ENCODE measurements at places on chromosomes 1 and 21.

- DNase-seq: no peak
These were observed 29.8 kb downstream of the C1orf116 start for GRCh38 chr1:207002724-207003146.

- no peak for DNase-seq
These were observed 154.3 kb upstream of the ZNF648 start for GRCh38 chr1:182215764-182216163.

DNA sequence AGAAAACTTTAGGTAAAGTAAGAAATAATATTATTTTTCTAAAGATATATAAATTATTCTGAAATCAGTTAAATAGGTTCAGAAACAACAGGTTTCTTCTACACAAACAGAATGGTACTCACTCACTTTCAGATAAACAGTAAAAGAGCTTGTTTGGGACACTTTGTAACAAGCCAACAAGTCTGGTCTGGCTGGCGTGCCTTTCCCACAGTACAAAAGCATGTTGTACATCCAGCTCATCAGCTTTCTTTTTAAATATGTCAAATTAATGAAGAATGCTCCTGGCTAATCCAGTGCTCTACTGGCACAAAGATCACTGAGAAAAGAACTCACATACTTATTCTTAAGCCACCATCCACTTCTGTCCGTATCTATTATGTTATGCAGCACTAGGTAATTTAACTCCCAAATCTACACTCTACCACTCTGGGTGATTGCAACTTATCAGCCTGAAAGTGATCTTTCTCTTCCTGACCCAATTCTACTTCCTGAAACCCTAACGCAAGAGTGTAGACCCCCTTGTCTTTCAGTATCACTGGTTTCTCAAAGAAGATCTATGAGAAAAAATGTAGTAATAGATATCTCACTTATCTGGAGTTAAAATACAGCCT is 32.6 kb downstream of the TRIT1 start:
- no peak for DNase-seq

DNA sequence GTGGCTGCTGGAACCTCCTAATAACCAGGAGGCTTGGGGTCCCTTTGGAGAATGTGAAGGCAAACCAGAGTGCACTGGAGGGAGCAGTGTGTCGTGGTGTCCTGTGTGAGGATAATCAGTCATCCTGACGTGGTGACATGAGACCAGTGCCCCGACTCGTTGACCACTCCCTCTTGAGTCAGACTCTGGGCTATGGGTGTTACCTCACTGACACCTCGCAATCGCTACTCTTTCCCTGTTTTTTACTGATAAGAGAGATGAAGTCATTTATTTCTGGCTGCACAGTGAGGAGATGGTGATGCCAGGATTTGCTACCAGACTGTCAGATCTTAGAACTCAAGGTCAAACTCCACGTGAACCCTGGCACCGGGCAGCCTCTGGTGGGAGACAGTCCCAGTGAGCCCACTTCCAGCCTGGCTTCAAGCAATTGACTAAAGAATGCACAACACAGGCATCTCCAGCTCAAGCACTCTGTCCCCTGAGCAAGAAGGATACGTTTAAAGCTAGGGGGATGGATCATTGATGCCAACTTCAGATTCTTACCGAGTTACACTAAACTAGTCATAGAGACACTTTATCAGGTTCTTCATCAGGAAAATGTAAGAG is 30.3 kb downstream of the UBASH3A start:
- no peak for DNase-seq

DNA sequence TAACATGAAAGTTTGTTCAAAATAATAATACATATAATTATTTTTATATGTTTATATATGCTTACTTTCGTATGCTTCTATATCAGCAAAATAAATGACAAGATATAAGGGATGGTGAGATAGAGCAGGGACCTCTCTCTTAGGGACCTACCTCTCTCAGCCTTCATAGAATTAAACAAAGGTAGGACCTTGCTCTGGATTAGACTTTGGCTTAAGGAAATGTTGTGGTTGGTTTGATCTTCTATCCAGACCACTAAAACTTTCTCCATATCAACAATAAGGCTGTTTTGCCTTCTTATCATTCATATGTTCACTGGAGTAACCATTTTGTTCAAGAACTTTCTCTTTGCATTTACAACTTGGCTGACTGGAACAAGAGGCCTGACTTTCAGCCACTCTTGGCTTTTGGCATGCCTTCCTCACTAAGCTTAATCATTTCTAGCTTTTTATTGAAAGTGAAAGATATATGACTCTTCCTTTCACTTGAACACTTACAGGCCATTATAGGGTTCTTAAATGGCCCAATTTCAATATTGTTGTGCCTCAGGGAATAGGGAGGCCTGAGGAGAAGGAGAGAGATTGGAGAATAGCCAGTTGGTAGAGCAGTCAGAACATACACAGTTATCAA is 14.4 kb downstream of the FRRS1 start:
- no peak for DNase-seq

DNA sequence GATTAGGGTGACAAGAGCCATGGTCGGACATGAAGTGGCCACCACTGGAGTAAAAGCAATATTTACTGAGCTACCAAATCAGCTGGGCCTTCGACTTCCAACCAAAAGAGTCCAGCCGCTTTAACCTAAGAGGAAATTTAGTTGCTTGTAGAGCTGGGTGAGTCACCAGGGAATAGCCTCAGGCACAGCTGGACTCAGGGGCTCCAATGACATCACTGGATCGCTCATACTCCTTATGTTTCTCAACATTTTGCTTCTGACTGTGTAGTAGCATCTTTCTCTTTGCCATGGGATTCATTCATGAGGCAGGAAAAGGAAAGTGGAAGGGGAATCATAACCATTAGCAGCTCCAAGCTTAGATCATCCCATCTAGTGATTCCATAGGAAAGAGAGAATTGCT is 664.4 kb downstream of the MATN1 start:
- peak; percentile 81 for DNase-seq

DNA sequence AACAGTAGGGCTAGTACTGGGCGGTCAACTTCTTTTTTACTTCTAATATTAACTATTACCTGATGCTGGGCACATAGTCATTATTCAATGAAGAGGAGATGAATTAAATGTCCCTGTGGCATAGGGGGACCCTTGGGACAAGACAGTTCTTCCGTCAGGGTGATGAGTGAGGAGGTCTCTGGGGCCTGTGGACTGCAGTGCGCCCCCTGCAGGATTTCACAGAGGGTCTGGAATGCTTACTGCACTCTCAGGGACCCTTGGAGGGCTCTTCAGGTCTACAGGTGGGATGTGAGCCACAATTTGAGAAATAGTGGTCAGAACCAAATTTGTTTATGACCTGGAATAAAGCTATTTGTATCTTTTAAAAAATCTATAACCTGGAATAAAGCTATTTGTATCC is 149.4 kb downstream of the FAM78B start:
- DNase-seq: no peak

GRCh38 chr1:32858791-32859190 is 11.9 kb downstream of the FNDC5 start:
- no peak for DNase-seq

GRCh38 chr1:1068517-1069055 is 5.5 kb downstream of the RNF223 start:
- DNase-seq: no peak

DNA sequence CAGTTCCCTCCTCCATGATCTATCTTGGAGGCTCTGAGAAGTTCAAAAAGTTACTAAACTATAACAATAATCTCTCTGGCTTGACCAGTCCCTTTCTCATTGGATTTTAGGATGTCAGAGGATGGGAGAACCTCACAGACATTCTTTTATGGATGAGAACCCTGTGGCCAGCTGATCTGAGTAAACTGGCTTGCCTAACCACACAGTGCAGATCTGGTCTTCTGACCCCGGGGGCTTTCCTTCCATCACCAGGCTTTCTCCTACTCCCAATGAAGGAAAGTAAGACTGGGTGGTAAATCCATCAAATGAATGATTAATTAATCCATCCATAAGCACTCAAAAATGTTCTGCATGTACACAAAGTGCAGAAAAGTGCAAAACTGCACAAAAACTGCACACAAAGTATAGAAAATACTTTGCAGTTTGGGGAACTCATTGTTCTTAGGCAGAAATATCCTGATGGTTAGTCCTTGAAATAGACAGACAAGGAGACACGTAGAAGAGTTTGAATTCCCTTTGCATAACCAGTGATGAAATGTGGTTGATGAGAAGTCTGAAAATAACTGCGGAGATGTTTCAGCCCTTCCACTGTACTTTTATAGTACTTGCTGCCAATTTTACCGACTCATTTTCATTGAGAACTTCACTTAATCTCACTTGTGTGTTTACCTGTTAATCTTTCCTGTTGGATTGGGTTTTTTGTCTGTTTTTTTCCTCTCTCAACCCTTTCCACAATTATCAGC is 2.5 kb upstream of the F3 start:
- peak; percentile 62 for DNase-seq

DNA sequence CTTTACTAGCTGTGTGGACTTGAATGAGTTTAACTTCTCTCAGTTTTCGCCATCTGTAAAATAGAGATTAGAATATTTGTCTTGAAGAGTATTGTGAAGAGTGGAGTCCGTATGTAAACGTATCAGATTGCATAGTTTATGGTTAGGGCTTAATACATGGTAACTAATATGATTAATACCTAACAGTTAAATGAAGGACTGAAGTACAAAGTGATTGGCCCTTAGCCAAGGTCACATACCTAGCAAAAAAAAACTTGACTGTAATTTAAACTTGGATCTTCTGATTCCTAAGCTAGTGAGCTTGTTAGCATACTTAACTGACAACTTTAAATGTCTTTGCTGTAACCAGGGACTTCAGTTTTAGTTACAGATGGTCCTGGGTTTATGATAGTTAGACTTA is 1.9 kb downstream of the GIPC2 start:
- no peak for DNase-seq

DNA sequence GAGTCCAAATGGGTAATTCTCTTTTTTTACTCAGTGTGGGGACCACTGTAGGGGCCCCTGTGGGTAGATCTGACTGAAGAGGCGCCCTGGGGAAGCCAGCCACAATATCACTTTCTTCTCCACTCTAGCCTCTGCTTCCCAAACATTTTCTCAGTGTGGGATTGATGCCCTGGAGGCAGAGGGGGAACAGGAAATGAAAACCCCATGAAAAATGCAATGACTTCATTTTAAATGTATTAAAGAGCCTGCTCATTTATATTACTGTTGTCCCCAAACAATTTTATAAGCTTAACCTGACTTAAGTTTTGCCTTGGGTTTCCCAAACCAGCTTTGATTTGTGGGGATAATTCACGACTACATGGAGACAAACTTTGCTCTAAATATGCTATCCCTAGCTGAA is 181.9 kb downstream of the C1orf94 start:
- DNase-seq: peak; percentile 34

- DNase-seq: peak; percentile 26
These were observed 8.1 kb upstream of the LMX1A start for GRCh38 chr1:165364568-165365133.

- peak; percentile 47 for DNase-seq
These were observed 49.2 kb upstream of the POFUT2 start for GRCh38 chr21:45336870-45337269.

GRCh38 chr1:207007352-207008033 is 25.1 kb downstream of the C1orf116 start:
- peak; percentile 96 for DNase-seq

DNA sequence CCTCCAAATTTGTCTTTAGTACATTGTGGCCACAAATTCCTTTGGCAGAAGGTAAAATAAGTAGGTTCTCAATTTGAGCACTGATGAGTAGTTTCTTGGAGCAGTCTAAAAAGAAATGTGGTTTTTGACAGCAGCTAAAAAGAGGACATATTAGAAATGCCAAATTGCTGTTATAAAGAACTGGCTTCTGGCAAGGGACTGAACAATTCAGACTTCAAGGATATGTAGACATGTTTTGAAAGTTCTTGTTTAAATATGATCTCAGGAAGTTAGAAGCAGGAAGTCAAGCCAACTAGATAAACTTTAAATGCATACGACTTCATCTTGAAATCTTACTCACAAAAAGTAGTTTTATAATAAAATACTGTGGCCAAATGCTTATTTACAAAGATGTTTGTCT is 18.8 kb downstream of the C1orf52 start:
- DNase-seq: no peak

GRCh38 chr1:29213055-29213454 is 17.7 kb downstream of the MECR start:
- DNase-seq: no peak

DNA sequence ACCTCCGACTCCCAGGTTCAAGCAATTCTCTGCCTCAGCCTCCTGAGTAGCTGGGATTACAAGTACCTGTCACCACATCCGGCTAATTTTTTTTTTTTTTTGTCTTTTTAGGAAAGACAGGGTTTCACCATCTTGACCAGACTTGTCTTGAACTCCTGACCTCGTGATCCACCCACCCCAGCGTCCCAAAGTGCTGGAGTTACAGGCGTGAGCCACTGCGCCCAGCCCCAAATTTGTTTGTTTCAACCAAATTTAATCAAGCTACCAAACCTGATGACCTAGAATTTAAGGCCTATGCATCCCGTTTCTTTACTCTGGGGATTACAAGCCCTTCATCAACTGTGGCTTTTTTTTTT is 58.3 kb upstream of the TBX15 start:
- DNase-seq: no peak

All from fibroblast of skin of scalp (primary cell).